ENCODE measurements at places on chromosomes 12 and 14.

DNA sequence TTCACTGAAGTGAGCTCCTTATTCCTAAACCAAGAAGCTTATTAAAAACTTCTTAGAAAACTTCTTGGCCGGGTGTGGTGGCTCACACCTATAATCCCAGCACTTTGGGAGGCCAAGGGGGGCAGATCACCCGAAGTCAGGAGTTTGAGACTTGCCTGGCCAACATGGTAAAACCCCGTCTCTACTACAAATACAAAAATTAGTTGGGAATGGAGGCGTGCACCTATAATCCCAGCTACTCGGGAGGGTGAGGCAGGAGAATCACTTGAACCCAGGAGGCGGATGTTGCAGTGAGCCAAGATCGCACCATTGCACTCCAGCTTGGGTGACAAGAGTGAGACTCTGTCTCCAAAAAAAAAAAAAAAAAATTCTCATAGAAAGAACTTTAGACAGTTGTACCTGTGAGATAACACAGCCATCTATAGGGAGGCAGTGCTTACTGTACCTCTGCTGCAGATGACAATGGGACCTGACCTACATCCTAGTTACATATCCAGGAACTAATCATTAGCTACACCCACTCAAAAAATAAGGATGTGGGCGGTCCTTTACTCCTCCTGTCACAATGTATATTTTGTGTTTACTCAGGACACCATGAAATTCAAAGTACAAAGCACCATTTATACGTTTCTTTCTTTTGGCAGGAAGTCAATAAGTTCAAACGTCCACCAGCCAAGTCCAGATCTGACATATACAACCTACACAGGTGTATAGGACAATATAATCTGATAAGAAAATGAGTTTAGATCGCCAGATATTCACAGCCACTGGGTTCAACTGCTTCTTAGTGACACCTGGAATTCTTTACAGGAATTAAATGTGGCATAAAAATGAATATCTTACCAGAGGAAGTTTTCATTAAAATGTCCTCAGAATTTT is 14.9 kb downstream of the STXBP6 start:
- DNase-seq: no peak

- no peak for DNase-seq
Measured at GRCh38 chr12:16530268-16530850, 75.6 kb downstream of the LMO3 start.

DNA sequence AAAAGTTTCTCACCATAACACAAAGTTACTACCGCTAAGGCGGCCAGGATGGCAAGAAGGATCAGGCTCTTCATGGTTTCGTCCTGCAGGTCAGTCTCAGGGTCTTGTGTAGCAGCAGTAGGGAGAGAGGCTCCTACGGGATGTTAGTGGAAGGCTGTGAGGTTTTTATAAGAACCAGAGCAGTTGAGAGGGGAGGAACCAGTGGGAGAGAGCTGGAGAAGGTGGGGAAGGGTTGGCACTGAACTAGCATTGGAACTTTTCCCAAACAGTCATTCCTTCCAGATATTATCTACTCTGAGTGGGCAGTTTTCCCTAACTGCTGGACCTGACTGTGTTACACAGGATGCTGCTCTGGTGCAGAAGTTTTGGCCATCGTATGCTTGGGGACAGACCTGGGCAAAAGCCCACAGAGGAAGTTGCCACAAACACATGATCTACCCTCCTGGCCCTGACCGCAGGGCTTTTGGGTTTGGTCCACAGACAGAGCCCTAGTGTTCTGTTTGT is at the start of gene MGP:
TSS of gene MGP (minus strand) at position 137 of the 504 bp plus-strand sequence. CDS start at position 74, 63 bp downstream.
- DNase-seq: no peak

DNA sequence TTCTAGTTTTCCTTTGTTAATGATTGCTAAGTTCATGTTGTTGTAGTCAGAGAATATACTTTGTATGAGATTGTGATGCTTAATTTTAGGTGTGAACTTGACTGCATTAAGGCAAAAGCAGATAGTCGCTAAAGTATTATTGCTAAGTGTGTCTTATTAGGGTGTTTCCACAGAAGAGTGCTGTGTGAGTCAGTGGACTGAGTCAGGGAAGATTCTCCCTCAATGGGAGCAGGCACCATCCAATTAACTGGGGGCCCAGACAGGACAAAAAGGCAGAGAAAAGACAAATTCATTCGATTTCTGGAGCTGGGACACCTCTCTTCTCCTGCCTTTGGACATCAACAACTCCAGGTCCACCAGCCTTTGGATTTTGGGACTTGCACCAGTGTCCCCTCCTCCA is 48.5 kb downstream of the BAZ1A start:
- no peak for DNase-seq

DNA sequence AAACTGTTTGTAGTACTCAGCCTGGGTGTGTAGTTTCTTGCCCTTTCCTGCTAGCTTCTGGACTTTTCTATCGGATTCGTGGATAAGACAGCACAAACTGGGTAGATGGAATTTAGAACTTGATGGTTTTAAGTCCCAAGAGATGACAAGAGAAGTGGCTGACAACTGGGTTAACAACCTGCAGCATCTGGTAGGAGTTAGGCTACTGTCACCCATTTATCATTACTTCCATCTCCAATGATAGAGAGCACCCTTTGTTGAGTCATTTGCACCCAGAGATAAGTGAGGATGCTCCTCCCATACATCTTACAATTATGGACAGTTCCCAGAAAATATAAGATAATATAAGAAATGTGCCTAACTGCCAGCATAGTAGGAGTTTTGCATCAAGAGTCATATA is 50.2 kb upstream of the FLRT2 start:
- DNase-seq: no peak

GRCh38 chr14:79424462-79424861 is 786.8 kb downstream of the DIO2 start:
- DNase-seq: no peak

DNA sequence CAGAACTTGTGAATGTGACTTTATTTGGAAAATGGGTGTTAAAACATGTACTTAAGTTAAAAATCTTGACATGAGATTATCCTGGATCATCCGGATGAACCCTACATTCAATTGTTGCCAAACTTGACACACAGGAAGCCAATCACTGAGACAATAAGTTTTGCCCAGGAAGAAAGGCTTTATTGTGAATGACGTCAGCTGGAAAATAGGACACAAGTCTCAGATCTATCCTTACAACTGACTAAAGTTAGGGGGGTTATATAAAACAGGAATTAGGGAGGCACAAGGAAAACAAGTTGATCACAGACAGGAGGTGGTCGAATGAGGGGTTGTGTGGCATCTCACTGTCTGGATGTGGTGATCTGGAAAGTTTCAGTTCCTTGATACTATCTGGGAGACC is 126.9 kb downstream of the TTC8 start:
- no peak for DNase-seq

DNA sequence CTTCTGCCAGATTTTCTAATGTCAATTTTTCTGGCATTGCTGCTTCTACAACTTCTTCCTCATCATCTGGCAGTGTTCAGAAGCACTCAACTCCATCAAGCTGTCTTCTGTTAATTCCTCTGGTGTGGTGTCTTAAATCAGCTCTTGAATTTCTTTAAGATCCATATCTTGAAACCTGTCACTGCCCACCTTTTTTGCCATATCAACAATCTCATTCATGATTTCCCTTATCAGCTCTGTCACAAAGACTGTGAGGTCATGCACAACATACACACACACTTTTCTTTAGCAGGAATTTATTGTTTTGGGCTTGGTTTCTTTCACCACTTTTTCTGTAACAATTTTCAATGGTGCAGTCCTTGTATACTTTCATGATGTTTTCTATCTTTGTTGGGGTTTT is 7.2 kb downstream of the THAP2 start:
- DNase-seq: no peak

GRCh38 chr14:50717811-50718210 is 49.7 kb upstream of the SAV1 start:
- no peak for DNase-seq

- no peak for DNase-seq
Measured at GRCh38 chr14:50065583-50065982, 50.8 kb downstream of the VCPKMT start.

- DNase-seq: no peak
Measured at GRCh38 chr14:104560586-104560945, 19.0 kb upstream of the C14orf180 start.

GRCh38 chr14:20632831-20633691 is 8.4 kb downstream of the OR6S1 start:
- peak; percentile 71 for DNase-seq

DNA sequence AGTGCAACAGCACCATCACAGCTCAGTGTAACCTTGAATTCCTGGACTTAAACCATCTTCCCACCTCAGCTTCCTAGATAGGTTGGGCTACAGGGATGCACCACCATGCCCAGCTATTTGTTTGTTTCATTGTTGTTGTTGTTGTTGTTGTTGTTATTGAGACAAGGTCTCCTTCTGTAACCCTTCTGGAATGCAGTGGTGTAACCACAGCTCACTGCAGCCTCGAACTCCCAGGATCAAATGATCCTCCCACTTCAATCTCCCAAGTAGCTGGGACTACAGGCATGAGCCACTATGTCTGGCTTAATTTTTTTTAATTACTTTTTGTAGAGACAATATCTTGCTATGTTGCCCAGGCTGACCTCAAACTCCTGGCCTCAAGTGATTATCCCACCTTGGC is 1.2 kb upstream of the NEMP1 start:
- no peak for DNase-seq

DNA sequence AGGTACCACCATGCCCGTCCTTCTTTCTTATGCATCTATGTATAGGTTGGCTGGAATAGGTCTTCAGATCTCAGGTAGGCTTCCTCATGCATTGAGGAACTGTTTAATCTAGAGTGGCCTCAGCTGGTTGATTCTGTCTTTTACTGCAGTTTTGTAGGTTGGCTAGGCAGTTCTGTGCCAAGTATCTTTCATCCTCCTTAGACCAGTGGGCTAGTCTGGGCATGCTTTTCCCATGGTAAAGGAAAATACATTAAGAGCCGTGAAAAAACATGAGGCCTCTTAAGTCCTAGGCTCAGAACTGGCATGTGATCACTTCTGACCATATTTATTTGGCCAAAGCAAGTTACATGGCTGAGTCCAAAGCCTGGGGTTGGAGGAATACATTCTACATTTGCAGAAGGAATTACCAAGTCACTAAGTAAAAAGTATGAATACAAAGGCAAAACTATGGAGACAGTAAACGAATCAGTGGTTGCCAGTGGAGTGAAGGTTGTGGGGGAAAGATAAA is 137.3 kb downstream of the WIF1 start:
- DNase-seq: no peak

GRCh38 chr12:131702573-131702877 is 8.4 kb upstream of the SFSWAP start:
- no peak for DNase-seq

GRCh38 chr12:90888316-90888715 is 66.7 kb downstream of the CCER1 start:
- DNase-seq: no peak

DNA sequence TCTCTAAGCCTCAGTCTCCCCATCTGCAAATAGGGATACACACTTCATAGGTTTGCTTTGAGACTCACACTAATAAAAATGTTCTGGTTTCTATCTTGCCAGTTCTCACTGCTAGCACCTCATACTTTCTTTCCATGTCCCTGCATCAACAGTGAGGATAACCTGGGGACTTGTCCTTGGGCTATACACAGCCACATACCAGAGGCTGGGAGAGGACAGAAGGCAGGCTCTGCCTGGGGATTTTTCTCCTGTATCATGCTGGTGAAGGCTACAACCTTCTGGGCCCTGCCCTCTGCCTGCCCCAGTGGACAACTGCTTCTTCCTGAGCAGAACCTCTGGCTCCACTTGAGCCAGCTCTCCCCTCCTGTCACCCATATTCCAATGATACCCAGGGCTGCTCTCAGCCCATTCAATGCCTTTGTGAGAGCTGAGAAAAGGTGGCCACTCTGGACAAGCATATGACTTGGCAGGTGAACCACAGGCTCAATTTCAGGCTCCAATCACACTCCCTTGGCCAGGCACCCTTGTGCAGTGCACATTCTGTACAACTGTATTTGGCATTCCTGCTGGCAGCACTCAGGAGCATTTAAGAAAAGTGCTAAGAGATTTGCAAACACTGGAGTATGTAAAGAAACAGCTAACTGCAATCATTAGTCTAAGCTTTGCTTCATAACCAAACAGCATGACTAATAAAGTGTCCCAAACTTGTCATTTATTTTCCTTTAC is 135.8 kb upstream of the VRK1 start:
- no peak for DNase-seq

DNA sequence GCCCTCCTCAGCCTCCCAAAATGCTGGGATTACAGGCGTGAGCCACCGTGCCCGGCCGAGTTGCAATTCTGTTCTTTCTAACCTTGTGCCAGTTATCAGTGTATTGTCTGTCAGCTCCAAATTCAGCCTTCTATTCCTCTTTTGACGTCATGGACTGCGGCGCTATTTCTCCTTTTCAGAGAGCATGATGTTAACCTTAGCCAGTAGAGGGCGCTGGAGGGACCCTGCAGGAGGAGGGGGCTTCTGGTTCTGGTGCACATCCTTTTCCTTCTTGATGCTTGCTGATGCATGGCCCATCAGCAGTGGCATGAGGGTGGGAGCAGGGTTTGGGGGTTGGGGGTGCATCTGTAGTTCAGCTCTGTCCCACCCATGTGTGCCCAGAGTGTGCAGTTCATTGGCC is 179.3 kb upstream of the RMST start:
- DNase-seq: no peak

DNA sequence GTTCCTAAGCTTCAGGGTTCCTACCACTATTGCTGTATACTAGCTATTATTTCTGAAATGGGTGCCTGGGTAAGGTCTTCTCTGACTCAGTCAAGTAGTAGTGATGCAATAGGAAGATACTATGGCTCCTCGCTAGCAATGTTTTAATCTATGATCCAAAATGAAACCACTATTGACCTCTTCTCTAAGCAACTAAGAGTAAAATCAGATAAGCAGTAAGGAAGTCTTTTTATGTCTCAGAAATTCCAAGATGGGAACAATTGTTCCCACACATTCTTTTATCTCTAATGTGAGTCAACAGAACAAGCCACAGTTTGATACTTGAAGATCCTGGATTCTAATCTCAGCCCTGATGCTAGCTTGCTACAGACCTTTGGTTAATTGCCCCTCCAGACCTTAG is 45.1 kb downstream of the AREL1 start:
- no peak for DNase-seq

All from CD8-positive, alpha-beta memory T cell (primary cell).